ENCODE measurements at places on chromosomes 12 and 14.

- no peak for DNase-seq
These were observed 18.7 kb downstream of the CKAP4 start for GRCh38 chr12:106229036-106229591.

- DNase-seq: no peak
These were observed 44.8 kb downstream of the FBXW8 start for GRCh38 chr12:116955382-116956021.

GRCh38 chr14:52259434-52259833 lies 8.1 kb upstream of the PTGDR start:
- DNase-seq: no peak

DNA sequence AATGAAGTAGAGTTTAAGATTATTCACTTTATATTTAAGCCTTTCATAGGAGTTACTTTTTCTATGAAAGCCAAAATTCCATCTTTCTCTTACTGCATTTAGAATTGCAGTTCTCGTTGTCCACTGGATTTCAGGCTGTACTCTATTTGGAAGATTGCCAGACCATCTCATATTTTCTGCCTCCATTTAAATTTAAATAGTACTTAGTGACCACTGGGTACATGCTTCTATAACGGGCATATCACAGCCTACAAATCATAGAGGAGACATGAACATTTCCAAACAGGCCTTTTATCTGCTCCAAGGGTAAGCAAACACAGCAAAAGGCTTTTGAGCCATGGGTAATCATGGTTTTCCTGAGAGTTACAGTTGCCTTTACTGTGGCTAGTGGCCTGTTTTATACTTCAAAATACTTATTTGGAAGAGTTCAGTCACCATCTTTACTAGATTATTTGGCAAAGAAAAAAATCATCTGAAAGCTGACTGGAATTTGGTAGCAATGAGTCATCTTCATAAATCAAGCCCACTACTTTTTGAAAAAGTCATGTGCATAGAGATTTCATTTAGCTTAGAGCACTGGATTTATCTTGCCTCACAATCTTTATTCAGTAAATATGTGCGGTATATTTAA lies 15.7 kb downstream of the ANO6 start:
- no peak for DNase-seq

- DNase-seq: no peak
These were observed 192.1 kb upstream of the GARIN6 start for GRCh38 chr12:99455350-99456035.

Data from stimulated activated CD8-positive, alpha-beta memory T cell treated with anti-CD3 and anti-CD28 coated beads, Interleukin-4, amount 100 ng/mL, for 1 hour (primary cell).